ENCODE measurements at places on chromosomes 6 and 20. TPM values are rescaled to one million over a fixed set of nuclear protein-coding genes. Genes with fewer than 3 reads are reported as not detected.

DNA sequence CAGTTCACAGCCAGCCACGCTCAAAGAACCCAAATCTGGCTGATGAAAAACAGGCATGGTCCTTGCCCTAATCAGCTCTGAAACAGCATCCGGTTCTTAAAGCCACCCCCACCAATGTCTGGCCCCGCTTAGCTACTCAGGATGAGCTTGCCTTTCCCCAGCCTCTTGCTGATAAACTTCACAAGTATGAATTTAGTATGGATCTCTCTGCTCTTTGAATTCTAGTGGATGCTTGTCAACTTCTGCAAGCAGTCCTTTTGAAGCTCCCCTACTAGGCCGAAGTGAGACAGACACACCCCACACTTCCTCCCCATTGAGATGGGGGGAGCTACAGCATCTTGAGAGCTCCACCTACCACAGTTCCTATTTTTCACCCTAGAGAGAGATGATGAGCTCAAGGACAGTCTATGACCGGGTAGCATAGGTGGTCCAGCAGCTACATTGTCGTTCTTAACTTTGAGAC is 36.7 kb downstream of the EBF4 start:
- no peak for DNase-seq
- peaks cover 37% of the 10 kb centered on the region for H3K27me3 ChIP-seq
- H3K27ac ChIP-seq, result no peak overlapping the region
- no peaks in the 10 kb centered on the region for H3K36me3 ChIP-seq

GRCh38 chr6:130720076-130720715 is 107.0 kb upstream of the SMLR1 start:
- H3K4me3 ChIP-seq, result no peak overlapping the region
- peaks cover 3% of the 10 kb centered on the region for H3K27me3 ChIP-seq
- no peaks in the 10 kb centered on the region for H3K4me1 ChIP-seq
- no peaks in the 10 kb centered on the region for H3K36me3 ChIP-seq

GRCh38 chr20:51725584-51726176 is 42.5 kb downstream of the ATP9A start:
- no peak overlapping the region for H3K27ac ChIP-seq
- no peaks in the 10 kb centered on the region for H3K27me3 ChIP-seq
- H3K4me1 ChIP-seq, result no peaks in the 10 kb centered on the region
- H3K36me3 ChIP-seq, result peaks cover 5% of the 10 kb centered on the region

GRCh38 chr6:34718976-34719375 is 22.4 kb upstream of the ILRUN start:
- H3K4me3 ChIP-seq, result no peak overlapping the region
- H3K27me3 ChIP-seq, result no peaks in the 10 kb centered on the region
- H3K4me1 ChIP-seq, result no peaks in the 10 kb centered on the region
- DNase-seq, result no peak
- no peak overlapping the region for H3K27ac ChIP-seq

GRCh38 chr20:38857703-38858102 is 52.2 kb downstream of the PPP1R16B start:
- no peaks in the 10 kb centered on the region for H3K4me1 ChIP-seq
- no peak overlapping the region for H3K27ac ChIP-seq
- H3K4me3 ChIP-seq, result no peak overlapping the region
- no peaks in the 10 kb centered on the region for H3K27me3 ChIP-seq
- no peaks in the 10 kb centered on the region for H3K36me3 ChIP-seq
- no peak for DNase-seq

GRCh38 chr6:165689699-165690098 is 26.7 kb upstream of the PDE10A start:
- H3K4me1 ChIP-seq, result no peaks in the 10 kb centered on the region
- no peak overlapping the region for H3K4me3 ChIP-seq
- H3K36me3 ChIP-seq, result no peaks in the 10 kb centered on the region
- no peak overlapping the region for H3K27ac ChIP-seq
- H3K27me3 ChIP-seq, result peaks cover 2% of the 10 kb centered on the region

- no peak for DNase-seq
- H3K27ac ChIP-seq, result no peak overlapping the region
- no peaks in the 10 kb centered on the region for H3K36me3 ChIP-seq
- no peaks in the 10 kb centered on the region for H3K27me3 ChIP-seq
Observed at GRCh38 chr6:20870021-20870420, 335.8 kb downstream of the CDKAL1 start.

DNA sequence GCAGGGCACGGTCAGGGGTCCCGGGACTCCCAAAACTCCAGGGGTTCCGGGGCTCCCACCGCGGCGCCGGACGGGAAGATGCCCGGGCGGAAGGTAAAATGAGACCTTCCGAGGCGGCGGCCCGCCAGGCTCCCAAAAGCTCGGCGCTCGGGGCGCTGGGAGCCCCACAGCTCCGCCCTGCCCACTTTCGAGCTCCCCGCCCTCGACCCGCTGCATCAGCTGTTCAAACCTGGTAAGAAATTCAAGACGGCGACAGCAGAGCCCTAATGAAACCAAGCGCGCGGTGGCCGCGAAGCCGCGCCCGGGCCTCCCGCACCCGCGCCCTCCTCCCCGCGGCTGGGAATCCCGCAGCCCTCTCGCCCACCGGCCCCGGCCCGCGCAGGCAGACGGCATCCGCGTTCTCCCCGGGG is 369 bp downstream of the SLC4A11 start:
- H3K4me1 ChIP-seq, result peaks cover 14% of the 10 kb centered on the region
- DNase-seq, result no peak
- H3K27ac ChIP-seq, result no peak overlapping the region
- H3K36me3 ChIP-seq, result no peaks in the 10 kb centered on the region
- no peaks in the 10 kb centered on the region for H3K27me3 ChIP-seq
- H3K4me3 ChIP-seq, result peak overlapping the region; percentile 71

GRCh38 chr20:3565851-3566250 is 95.0 kb downstream of the ATRN start:
- DNase-seq, result no peak
- no peaks in the 10 kb centered on the region for H3K4me1 ChIP-seq
- no peaks in the 10 kb centered on the region for H3K27me3 ChIP-seq
- no peak overlapping the region for H3K4me3 ChIP-seq
- H3K36me3 ChIP-seq, result no peaks in the 10 kb centered on the region

DNA sequence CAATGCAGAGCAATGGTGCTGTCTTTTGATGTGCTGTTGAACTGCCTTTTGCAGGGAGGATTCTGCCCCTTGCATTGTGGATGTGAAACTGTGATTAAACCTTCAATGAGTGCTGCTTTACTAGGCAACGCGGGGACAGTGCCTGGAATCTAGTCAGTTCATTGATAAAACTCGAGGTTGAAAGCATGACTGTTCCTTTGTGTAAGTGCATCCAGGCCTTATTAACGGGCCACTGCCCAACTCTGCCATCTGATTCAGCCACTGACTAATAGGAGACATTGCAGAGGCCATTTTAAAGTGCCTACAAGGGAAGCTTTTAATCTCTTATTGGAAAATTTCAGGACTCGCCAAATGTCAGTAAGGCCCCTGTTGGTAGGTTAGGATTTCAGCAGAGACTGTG is 49.3 kb downstream of the SLC35F1 start:
- no peak overlapping the region for H3K27ac ChIP-seq
- DNase-seq, result no peak
- H3K4me1 ChIP-seq, result no peaks in the 10 kb centered on the region
- no peaks in the 10 kb centered on the region for H3K27me3 ChIP-seq

TBX18 gene
- 35.3 TPM for total RNA-seq

FYN gene
- total RNA-seq, result 151 TPM

BNIP5 gene
- not detected for total RNA-seq
